Activated CD4-positive, alpha-beta T cell treated with anti-CD3 and anti-CD28 coated beads, Interleukin-2, amount 10 ng/mL, durations not matched to agents 7 days and 5 days (primary cell): ENCODE measurements at places on chromosomes 16 and 17.
A peak's percentile ranks its signal among the peaks of the same experiment; 100 is the strongest.

GRCh38 chr16:66131156-66131807 lies 235.2 kb upstream of the CDH5 start:
- no peaks in the 10 kb centered on the region for H3K4me1 ChIP-seq
- no peak for DNase-seq
- H3K36me3 ChIP-seq, result no peaks in the 10 kb centered on the region
- peaks cover 39% of the 10 kb centered on the region for H3K27me3 ChIP-seq

GRCh38 chr16:1312467-1312816 lies 3.0 kb downstream of the UBE2I start:
- peaks cover 28% of the 10 kb centered on the region for H3K4me1 ChIP-seq
- H3K27ac ChIP-seq, result no peak overlapping the region
- peaks cover 26% of the 10 kb centered on the region for H3K36me3 ChIP-seq
- H3K4me3 ChIP-seq, result peak overlapping the region; percentile 27
- H3K27me3 ChIP-seq, result no peaks in the 10 kb centered on the region
- no peak for DNase-seq

GRCh38 chr16:2371421-2371820 lies 30.9 kb upstream of the ABCA3 start:
- no peak overlapping the region for H3K27ac ChIP-seq
- no peaks in the 10 kb centered on the region for H3K36me3 ChIP-seq
- H3K4me1 ChIP-seq, result no peaks in the 10 kb centered on the region
- H3K27me3 ChIP-seq, result peaks cover 40% of the 10 kb centered on the region
- H3K4me3 ChIP-seq, result no peak overlapping the region
- DNase-seq, result no peak

GRCh38 chr16:2388139-2388874 lies 40.9 kb upstream of the CCNF start:
- peaks cover 2% of the 10 kb centered on the region for H3K27me3 ChIP-seq
- H3K4me3 ChIP-seq, result no peak overlapping the region
- no peak for DNase-seq
- peaks cover 4% of the 10 kb centered on the region for H3K4me1 ChIP-seq

- DNase-seq, result no peak
- no peak overlapping the region for H3K27ac ChIP-seq
- no peak overlapping the region for H3K4me3 ChIP-seq
- peaks cover 2% of the 10 kb centered on the region for H3K27me3 ChIP-seq
- H3K4me1 ChIP-seq, result no peaks in the 10 kb centered on the region
Measured at GRCh38 chr16:50494501-50495491, 53.4 kb upstream of the NKD1 start.

DNA sequence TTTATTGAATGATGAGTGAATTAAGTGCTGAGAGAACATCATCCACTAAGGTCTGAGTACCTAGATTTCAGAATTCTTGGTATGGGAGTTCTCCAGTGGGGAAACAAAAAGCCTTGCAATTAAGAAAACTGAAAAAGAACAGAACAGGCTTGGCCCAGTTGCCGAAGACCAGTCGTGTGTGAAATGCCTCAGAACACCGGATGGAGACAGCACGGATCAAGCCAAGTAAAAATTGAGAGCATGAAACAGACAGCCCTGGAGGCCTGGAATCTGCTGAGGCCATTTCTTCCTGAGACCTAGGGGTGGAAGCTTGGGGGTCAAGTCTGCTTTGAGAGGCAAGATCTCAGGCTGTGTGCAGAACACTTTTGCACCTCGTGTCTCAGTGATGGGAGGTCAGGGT lies 43.3 kb downstream of the GRIN2A start:
- no peaks in the 10 kb centered on the region for H3K27me3 ChIP-seq
- no peak overlapping the region for H3K4me3 ChIP-seq
- H3K27ac ChIP-seq, result no peak overlapping the region
- no peaks in the 10 kb centered on the region for H3K4me1 ChIP-seq
- DNase-seq, result no peak

DNA sequence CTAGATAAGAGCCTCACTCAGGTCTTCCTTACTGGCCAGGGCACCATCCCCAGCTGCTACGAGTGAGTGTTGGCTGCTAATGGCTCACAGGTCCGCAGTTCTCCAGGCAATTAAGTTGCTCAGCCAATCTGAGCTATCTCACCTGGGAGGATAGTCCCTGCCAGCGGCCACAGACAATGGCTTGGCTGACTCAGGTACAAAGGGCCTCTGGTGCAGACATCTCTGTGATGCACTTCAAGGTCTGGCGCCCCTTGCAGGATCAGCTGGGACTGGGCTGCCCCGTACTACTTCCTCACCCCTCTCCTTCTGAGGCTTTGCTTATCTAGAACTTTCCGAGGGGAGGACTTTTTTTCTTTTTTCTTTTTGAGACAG lies 49.2 kb upstream of the EMP2 start:
- no peaks in the 10 kb centered on the region for H3K36me3 ChIP-seq
- no peak for DNase-seq
- no peaks in the 10 kb centered on the region for H3K27me3 ChIP-seq
- H3K27ac ChIP-seq, result no peak overlapping the region
- H3K4me3 ChIP-seq, result no peak overlapping the region

DNA sequence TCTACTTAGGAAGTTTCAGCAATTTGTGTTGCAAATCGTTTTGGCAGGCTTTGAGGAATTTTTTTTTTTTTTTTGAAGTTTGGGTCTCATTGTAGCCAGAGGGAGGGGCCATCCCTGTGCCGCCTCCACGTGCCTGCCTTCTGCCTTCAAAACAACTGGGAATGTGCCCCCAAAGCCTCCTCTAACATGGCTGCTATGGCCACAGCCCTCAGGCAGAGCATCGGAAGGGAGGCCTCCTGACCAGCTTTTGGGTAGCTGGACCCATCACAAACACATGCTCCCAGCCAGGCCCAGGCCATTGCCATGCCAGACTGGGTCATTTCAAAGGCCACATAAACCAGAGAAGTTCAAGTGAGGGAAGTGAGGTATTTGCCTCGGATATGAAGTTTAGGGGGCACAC lies 21.5 kb downstream of the C16orf82 start:
- no peak overlapping the region for H3K4me3 ChIP-seq
- peaks cover 29% of the 10 kb centered on the region for H3K27me3 ChIP-seq
- H3K36me3 ChIP-seq, result no peaks in the 10 kb centered on the region

- no peak overlapping the region for H3K27ac ChIP-seq
- no peak for DNase-seq
- H3K4me3 ChIP-seq, result no peak overlapping the region
- H3K4me1 ChIP-seq, result no peaks in the 10 kb centered on the region
- H3K36me3 ChIP-seq, result peaks cover 23% of the 10 kb centered on the region
Measured at GRCh38 chr17:4272213-4272971, 8.6 kb upstream of the ANKFY1 start.

DNA sequence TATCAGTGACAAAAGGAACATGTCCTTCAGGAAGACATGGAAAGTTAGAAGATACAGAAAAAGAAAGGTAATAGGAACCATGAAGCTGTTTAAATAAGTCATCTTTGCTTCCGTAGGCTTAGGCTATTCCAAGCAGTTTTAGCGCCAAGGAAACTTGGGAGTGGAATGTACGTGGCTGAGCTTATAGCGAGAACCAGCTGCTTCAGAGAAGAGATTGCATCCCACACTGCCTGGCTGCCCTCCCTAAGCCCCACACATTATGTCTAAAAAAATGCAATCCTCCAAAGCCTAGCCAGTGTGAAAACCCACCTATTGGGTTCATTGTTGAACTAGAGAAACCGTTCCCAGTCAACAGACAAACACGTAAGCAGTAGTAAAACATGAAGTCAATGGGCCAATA lies 149.9 kb downstream of the SLC39A11 start:
- H3K4me3 ChIP-seq, result no peak overlapping the region
- H3K27ac ChIP-seq, result no peak overlapping the region
- DNase-seq, result no peak
- H3K36me3 ChIP-seq, result no peaks in the 10 kb centered on the region

DNA sequence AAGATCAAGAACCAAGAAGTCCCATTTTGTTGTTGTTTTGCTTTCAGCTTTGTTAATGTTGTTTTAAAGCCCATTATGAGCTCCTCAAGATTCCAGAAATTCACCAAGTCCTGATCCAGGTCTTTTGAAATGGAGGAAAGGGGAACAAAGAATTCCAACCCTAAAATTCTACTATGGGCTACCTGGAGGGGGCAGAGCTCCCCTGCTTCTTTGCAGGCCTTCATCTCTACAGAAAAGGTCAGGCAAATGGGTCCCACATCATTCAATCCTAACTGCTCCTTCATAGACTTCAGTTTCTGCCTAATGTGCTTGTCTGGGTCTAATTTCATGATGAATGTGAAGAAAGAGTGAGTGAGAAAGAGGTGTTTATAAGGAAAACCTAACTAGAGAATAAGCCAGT lies 375.5 kb downstream of the TOX3 start:
- H3K27me3 ChIP-seq, result no peaks in the 10 kb centered on the region
- H3K4me1 ChIP-seq, result no peaks in the 10 kb centered on the region
- no peak for DNase-seq
- no peak overlapping the region for H3K27ac ChIP-seq
- H3K36me3 ChIP-seq, result no peaks in the 10 kb centered on the region
- no peak overlapping the region for H3K4me3 ChIP-seq

DNA sequence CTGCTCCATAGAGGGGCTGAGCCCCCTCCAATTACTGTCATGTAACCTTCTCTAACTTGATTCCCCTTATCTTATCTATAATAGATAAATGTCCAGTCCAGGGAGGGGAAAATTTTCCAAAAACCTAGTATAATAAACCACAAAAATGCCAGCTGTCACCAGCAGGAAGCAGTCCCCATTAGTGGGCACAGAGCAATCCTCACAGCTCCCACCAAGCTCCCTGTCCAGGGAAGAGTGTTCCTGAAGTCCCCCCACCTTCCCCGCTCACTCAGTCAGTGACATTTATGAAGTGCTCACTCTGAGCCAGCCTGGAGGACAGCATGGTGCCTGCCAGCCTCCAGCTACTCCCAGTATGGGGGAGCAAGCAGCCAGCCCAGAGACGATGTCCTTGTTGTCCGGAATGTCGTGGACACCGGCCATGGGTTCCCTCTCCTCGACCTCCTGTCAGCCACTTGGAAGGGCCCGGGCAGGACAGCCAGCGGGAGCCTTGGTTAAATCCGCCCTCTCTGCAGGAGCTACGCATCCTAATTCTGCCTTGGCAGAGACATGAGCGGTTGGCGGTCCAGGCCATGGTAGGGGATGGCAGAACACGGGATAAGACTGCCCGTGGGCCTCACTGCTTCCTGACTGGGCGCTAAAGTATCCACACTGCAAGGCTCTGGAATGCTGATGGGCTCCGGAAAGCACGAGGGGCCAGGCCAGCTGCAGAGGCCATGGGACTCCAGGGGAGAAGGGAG lies 102.0 kb upstream of the CDH5 start:
- H3K4me3 ChIP-seq, result no peak overlapping the region
- no peaks in the 10 kb centered on the region for H3K36me3 ChIP-seq
- peaks cover 28% of the 10 kb centered on the region for H3K27me3 ChIP-seq
- no peak overlapping the region for H3K27ac ChIP-seq
- H3K4me1 ChIP-seq, result peaks cover 2% of the 10 kb centered on the region

- H3K4me3 ChIP-seq, result no peak overlapping the region
- H3K4me1 ChIP-seq, result no peaks in the 10 kb centered on the region
- H3K27ac ChIP-seq, result no peak overlapping the region
- DNase-seq, result no peak
- H3K36me3 ChIP-seq, result no peaks in the 10 kb centered on the region
- peaks cover 14% of the 10 kb centered on the region for H3K27me3 ChIP-seq
Measured at GRCh38 chr17:65071861-65072260, 15.3 kb upstream of the GNA13 start.

DNA sequence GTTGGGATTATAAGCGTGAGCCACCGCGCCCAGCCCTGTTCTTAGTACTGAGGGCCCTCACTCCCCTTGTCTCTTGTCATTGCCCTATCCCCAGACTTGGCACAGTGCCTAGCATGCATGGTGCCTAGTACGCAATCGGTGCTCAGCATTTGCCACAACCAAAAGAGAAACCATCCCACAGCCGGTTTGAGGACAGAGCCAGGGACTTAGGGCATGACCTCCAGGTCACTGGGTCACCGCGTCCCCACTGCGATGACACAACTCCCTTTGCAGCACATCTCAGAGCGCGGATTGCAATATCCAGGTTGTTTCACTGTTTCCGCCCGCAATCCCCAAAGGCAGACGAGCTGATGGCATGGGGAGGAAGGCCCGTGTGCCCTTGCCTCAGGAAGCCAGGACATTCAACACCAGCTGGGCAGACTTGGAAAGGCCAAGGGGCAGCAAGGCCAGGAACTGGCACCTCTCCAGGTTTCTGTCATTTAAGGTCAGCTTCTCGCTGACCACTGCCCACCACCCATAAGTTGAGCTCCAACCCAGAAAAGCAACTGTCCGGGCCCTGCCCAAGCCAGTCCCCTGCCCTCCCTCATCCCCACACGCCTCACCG lies 274.5 kb downstream of the MRTFB start:
- H3K27me3 ChIP-seq, result peaks cover 2% of the 10 kb centered on the region
- H3K4me3 ChIP-seq, result no peak overlapping the region
- no peaks in the 10 kb centered on the region for H3K4me1 ChIP-seq

- peaks cover 13% of the 10 kb centered on the region for H3K27me3 ChIP-seq
- DNase-seq, result no peak
- H3K4me3 ChIP-seq, result no peak overlapping the region
- H3K36me3 ChIP-seq, result no peaks in the 10 kb centered on the region
- no peaks in the 10 kb centered on the region for H3K4me1 ChIP-seq
Measured at GRCh38 chr16:8554022-8554421, 36.3 kb downstream of the TMEM114 start.

DNA sequence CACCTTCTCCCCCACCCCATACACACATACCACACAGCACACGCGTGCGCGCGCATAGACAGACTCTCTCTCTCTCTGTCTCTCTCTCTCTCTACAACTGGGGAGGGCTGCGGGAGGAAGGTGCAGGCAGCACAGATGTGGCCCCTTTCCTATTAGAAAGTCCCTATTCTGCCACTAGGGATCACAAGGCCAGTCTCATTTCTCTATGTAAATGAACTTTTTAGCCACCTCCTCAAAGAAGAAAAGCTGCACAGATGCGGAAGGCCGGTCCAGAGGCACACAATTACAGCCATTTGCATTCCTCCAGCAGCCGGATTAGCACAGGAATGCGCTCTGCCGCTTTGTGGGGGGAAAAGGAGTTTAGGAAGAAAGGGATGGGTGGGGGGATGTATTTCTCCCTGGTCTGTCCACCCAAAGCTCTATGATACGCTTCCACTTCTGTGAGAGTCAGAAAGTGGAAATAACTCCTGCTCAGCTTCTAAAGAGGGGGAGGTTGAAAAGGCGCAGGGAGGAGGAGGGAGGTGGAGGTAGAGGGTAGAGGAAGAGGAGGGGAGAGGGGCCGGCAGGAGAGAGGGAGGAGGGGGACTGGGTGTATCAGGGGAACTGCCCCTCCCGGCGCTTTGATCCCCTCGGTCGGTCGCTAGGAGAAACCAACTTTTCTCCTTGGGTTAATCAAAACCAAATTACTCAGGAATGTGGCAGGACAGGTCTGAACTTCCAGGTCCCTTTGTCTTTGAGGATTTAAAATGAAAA lies 11.7 kb downstream of the ZFHX3 start:
- no peak overlapping the region for H3K4me3 ChIP-seq
- peaks cover 52% of the 10 kb centered on the region for H3K27me3 ChIP-seq
- peaks cover 2% of the 10 kb centered on the region for H3K36me3 ChIP-seq
- H3K27ac ChIP-seq, result no peak overlapping the region
- DNase-seq, result no peak
- peaks cover 17% of the 10 kb centered on the region for H3K4me1 ChIP-seq

GRCh38 chr17:45433159-45433535 lies 477 bp upstream of the ARHGAP27 start:
- no peaks in the 10 kb centered on the region for H3K27me3 ChIP-seq
- H3K36me3 ChIP-seq, result peaks cover 11% of the 10 kb centered on the region
- peaks cover 28% of the 10 kb centered on the region for H3K4me1 ChIP-seq
- peak overlapping the region; percentile 64 for H3K27ac ChIP-seq
